ENCODE measurements at places on chromosomes 1 and 21.
A peak's percentile ranks its signal among the peaks of the same experiment; 100 is the strongest.

GRCh38 chr1:155729031-155729898 lies 40.4 kb downstream of the DAP3 start:
- peak; percentile 46 for DNase-seq

DNA sequence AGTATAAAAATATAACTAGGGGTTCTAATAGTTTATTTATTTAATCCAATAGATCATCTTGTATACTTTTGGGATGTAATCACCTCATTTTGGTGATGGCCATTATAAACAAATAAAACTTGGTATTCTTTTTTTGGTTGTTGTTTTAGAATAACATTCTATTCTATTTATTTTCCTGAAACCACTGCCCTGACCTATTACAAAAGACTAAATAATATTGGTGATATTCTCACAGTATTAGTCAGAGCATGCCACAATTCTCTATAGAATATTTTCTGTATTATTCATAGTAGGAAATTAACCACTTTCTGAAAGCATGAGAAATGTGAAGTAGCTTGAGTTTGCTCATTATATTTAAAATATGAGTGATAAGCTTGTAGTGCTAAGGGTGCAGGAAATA lies 54.1 kb upstream of the LRRC7 start:
- no peak for DNase-seq

- DNase-seq, result no peak
Measured at GRCh38 chr1:170307426-170307825, 161.7 kb downstream of the NTMT2 start.

DNA sequence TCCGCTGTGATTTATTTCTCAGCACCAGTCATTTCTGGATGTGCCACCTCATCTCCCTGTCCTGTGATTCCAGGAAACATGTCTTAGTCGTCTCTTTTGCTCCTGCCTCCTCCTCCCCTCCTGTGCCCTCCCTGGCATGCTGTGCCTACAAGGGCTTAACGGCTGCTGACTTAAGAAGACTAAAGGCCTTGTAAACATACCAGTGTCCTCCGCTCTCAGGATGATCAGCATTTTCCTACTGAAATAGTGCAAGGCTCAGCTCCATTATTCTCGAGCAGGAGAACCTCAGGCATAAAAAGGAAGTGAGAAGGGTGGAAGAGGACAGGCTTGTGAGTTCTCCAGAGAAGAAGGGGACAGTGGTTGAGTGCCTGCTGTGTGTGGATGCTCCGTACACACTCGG lies 61.6 kb upstream of the RUNX3 start:
- no peak for DNase-seq

- no peak for DNase-seq
Measured at GRCh38 chr1:6996866-6997265, 211.6 kb downstream of the CAMTA1 start.

GRCh38 chr1:157142201-157142600 lies 4.0 kb upstream of the ETV3 start:
- no peak for DNase-seq

DNA sequence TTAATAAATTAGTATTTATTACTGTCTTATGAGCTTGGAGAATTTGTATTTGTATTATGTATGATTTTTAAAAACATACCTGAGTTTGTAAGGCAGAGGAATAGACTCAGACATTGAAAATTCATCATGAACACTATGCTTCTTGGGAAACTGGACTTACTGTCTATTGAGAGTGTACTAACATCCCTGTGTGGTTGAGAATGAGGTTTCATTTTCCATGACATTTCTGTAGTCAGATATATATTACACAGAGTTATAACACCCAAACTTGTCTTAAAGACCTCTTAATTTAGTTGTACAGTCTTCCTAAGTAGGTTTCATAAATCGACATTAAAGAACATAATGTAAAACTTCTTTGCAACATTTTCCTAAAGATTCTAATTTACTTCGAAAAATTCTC lies 30.0 kb downstream of the PPP2R5A start:
- no peak for DNase-seq

- no peak for DNase-seq
Measured at GRCh38 chr1:65195495-65196417, 47.8 kb downstream of the AK4 start.

- DNase-seq, result no peak
Measured at GRCh38 chr1:1202831-1203560, 3.4 kb downstream of the TNFRSF18 start.

DNA sequence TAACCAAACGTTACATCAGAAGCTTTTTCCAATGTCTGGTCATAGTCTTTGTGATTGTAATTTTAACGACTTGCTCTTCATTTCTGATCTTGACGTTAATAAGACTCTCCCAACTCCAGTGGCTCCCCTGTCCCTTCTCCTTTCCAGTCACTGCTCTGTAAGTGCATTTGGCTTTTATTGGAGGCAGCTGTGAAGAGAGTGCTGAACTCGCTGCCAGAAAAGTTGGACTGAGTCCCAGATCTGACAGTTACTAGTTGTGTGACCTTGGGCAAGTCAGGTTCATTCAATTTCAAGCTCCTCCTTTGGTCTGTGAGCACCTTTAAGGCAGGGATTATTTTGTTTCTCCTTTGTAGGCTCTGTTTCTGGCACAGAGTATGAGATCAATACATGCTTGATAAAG lies 109.6 kb upstream of the TSPAN2 start:
- DNase-seq, result no peak

DNA sequence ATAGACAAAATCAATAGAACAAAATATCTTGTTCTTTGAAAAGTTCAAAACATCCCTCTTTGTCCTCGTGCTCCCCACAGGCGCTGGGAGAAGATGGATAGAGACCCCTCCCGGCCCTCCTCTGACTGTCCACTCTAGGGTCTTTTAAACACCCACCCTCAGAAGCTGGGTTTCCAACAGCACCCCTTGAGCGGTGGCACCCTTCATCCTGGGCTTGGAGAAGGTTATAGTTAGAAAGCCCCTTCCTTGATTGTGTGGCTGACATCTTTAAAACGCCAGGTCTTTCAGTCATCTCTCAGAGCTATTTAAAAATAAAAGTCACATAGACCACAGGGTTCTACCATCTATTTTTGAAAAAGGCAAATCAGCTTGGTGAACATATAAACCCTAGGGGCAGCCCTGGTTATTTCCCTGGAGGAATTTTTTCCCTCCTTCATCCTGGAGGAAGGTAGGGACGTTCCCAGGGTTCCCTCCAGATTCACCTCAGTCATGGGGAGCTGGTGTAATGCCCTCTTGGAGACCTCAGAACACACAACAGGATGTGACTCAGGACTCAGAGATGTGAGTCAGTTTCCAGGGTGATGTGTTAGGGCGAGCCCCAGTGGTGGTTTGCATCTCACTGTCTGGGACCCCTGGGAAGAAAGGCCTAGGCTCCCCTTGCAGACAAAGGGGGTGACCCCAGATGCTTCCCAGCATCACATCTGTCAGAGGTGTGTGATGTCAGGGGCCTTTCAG lies 138.5 kb downstream of the CLIC6 start:
- no peak for DNase-seq

- DNase-seq, result no peak
Measured at GRCh38 chr1:59752556-59753414, 62.0 kb upstream of the HOOK1 start.

DNA sequence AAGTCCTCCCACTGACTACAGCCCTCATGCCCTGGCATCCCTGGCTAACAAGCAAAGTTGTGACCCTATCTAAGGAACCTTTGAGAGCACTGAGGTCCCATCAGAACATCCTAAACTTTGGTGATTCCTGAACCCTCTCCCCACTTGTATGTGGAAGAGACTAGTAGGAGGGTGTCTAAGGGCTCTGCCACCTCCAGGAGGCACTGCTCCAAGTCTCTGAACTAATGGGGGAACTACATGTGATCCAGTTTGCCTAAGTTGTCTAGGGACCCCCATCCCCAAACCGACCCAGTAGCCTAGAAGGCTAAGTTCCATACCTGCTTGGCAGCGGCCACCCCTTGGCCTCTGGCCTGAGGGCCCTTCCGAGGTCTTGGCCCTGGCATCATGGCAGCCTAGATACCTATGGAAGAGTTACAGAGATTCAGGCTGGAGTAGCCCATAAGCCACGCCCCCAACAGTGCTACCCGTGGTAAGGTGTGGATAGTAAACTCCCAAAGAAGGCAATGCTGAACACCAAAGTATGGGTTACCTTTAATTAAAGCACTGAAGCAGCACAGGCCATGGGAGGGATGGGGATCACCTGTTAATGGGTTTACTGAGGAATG lies 1.7 kb downstream of the CC2D1B start:
- DNase-seq, result no peak

GRCh38 chr21:42176859-42177258 lies 42.1 kb upstream of the ABCG1 start:
- no peak for DNase-seq

DNA sequence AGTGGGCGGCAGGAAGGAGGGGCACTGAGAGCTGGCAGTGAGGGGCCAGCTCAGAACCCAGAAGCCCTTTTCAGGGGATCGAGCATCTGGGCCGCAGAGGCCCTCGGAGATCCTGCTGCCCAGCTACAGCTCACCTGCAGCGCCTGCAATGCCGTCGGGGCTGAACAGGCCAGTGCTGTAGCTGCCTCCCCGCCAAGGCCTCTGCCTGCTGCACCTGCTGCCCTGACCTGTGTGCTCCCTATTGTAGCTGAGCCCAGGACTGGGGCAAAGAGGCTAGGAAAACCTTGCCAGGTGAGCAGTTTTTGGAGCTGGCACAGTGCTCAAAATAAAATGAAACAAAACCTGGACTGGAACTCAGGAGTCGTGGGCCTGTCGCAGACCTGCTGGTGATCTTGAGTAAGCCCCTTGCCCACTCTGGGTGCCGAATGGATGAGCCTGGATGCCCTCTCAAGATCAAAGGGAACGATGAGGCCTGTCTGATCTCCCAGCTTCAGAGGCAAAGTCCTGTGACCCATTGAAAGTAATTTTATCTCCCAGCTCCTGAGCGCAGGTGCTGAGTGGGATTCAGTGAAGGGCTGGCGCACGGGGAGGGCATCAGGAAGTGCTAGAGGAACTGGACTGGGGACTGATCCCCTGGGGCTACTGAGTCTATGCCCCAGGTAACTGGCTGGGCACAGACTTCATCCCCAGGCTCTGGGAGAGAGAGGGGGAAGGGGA lies 154.6 kb downstream of the FOXD2 start:
- DNase-seq, result no peak

DNA sequence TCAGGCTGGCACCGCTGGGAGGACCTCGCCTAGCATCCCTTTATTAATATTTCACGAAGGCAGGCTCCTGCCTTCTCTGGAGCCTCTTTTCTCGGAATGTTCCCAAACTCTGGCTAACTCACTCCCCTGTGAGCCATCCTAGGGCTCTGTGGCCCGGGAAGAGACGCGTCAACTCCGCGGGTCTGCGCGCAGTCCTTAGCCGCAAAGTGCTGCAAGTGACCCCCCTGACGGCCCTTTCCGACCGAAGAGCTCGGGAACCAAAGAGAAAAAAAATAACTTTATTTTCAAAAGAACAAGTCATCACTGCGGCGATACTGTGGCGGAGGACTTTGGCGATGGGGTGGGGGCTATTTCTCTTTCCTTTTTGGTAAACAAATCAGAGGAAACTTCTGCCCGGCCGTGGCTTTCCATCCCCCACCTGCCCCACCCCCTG lies 14.6 kb downstream of the NR5A2 start:
- no peak for DNase-seq

- no peak for DNase-seq
Measured at GRCh38 chr21:14076143-14076806, 134.5 kb downstream of the LIPI start.

DNA sequence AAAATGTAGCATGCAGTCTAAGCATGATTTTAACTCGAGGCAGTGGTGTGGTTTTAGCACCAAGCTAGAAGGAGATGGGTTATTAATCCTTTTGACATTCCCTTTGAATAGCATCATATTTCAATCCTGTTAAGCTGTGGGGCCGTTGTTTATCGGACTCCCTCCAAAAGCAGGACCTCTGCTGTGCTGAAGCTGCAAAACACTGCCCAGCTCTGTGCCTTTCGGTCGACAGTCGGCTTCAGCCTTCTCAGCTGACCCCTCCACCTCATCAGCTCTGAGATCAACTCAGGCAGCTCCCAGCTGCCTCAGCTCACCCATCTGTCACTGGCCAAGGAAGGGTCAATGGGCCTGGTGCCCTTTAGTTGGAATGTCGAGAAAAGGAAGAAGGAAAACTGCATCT lies 95.5 kb downstream of the KAZN start:
- no peak for DNase-seq

GRCh38 chr1:210415846-210416448 lies 87.2 kb downstream of the HHAT start:
- DNase-seq, result no peak

DNA sequence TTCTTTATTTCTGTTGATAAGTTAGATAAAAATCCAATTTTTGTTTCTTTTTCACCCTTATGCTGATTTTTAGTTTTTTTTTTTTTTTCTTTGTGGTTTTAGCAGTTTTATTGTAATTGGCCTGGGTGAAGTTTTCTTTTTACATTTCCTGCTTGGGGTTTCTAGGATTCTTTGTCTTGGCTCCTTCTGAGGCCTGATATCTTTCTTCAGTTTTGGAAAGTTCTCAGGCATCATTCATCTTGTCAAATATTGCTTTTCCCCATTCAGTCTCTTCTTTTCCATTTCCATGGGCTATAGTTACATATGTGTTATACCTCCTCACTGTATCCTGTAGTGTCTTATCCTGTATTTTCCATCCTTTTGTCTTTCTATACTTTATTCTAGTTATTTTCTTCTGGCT lies 28.5 kb downstream of the ST6GALNAC3 start:
- no peak for DNase-seq

Data from NCI-H2081 (cell line).